ENCODE measurements at places on chromosomes 3 and 15. TPM values are rescaled to one million over a fixed set of nuclear protein-coding genes. Genes with fewer than 3 reads are reported as not detected.

Gene GOLGA8Q
- total RNA-seq: 1.6 TPM

- H3K4me1 ChIP-seq: no peaks in the 10 kb centered on the region
- no peak overlapping the region for H3K27ac ChIP-seq
- peak; percentile 70 for DNase-seq
These were observed 33.4 kb downstream of the APBA2 start for GRCh38 chr15:28919201-28919635.

DNA sequence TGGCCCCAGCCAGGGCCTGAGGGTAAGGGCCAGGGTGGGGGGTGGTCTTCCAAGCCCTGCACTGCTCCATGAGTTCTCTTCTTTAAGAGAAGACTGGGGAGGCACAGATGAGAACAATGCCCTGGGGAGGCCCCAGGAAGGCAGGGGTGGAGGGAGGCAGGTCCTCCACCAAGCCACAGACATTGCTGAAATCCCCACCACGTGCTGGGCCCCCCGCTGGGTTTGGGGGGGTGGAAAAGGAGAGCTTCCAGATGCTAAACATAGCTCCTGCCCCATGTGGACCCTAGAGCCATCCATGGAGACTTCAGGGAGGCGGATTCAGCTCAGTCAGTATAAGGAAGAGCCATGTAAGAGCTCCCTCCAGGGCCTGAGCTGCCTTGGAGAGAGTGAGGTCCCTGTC lies 157.8 kb upstream of the LINGO1 start:
- no peak overlapping the region for H3K27ac ChIP-seq
- no peaks in the 10 kb centered on the region for H3K36me3 ChIP-seq
- H3K4me1 ChIP-seq: no peaks in the 10 kb centered on the region
- H3K27me3 ChIP-seq: no peaks in the 10 kb centered on the region
- no peak for DNase-seq

Gene PGBD4
- total RNA-seq: 1.8 TPM

Gene TICRR
- total RNA-seq: 0.25 TPM

- no peaks in the 10 kb centered on the region for H3K36me3 ChIP-seq
- no peaks in the 10 kb centered on the region for H3K4me1 ChIP-seq
- H3K27me3 ChIP-seq: no peaks in the 10 kb centered on the region
- no peak overlapping the region for H3K27ac ChIP-seq
- no peak overlapping the region for H3K4me3 ChIP-seq
These were observed 789.2 kb downstream of the DIPK2A start for GRCh38 chr3:144760831-144761230.

DNA sequence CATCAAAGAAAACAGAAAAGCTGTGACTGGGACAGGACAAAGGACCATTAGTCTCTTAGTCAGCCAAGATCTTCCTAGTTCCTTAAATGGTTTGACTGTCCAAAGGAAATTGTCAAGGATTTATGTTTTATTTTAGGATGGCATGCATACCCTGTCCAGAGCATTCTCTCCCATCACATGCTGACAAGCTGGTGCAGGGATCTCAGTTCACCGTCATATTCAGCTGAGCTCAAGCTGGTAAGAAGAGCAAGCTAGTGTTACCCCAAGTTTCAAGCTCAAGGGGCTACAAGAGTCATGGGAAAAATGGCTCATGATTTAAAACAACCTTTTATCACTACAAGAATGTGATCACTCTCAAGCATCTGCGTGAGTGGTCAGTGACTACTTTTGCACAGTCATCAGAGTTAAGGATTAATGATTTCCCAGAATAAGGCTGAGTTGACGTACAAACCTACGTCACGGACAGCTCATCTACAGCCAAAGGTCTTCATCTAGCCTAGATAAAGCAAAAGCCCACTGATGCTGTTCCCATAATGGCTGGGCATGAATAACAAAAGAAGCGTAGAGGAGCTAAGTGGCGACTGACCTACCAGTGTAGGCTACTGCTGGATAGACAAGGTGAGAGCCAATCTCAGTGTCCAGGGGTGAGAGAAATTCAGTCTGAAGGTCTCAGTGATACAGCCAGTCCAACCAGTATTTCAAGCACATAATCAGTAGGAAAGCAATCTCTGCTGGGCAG lies 157.5 kb downstream of the GABRB3 start:
- no peaks in the 10 kb centered on the region for H3K27me3 ChIP-seq
- H3K36me3 ChIP-seq: no peaks in the 10 kb centered on the region
- no peak overlapping the region for H3K4me3 ChIP-seq

DNA sequence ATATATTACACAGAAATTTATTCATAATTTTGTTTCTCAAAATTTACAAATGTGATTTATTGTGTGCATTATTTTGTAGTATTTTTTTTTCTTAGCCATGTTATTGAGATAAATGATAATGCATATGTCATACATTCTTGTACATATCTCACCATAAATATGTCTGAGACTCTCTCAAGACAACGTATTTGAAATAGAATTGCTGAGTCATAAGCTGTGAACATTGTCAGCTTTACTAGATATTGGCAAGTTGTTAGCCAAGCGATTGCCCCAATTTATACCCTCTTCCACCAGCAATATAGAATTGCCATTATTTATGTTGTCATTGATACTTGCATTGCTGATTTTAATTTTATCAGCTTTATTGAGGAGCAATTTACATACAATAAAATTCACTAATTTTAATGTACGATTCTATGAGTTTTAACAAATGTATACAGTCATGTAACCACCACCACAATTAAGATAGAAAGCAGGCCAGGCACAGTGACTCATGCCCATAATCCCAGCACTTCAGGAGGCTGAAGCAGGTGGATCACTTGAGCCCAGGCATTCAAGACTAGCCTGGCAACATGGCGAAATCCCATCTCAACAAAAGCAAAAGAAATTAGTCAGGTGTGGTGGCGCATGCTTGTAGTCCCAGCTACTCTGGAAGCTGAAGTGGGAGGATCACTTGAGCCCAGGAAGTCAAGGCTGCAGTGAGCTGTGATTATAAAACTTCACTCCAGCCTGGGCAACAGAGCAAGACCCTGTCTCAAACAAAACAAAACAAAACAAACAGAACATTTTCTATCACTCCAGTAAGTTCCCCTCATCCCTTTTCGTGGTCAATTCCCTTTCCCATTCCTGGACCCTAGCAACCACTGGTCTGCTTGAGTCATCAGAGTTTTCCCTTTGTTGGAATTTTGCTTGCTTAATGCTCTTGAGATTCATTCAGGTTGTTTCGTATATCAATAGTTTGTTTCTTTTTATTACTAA lies 373.1 kb downstream of the MFSD1 start:
- no peaks in the 10 kb centered on the region for H3K4me1 ChIP-seq
- no peak overlapping the region for H3K27ac ChIP-seq
- H3K36me3 ChIP-seq: no peaks in the 10 kb centered on the region
- no peaks in the 10 kb centered on the region for H3K27me3 ChIP-seq

Gene GOLGA6L6
- not detected for total RNA-seq

DNA sequence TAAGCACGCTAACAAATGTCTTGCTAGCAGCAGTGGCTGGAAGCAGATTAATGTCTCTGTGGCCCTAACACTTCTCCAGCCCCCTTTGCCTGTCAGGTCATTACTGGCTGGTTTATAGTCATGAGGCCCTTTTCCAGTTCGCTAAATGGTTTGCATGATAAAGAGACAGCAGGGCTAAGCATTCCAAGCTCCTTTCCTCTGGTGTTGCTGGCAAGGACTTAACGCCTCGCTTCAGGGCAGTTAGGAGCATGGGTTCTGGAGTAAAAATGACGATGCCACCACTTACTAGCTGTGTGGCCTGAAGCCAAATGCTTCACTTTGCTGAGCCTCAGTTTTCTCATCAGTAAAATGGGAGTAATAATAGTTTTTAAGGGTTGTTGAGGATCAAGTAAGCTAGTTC lies 185.9 kb downstream of the MEGF11 start:
- H3K27me3 ChIP-seq: no peaks in the 10 kb centered on the region
- no peak overlapping the region for H3K27ac ChIP-seq
- no peaks in the 10 kb centered on the region for H3K4me1 ChIP-seq
- DNase-seq: no peak

GRCh38 chr3:44495636-44496415 lies 18.4 kb upstream of the ZNF445 start:
- no peak for DNase-seq
- H3K36me3 ChIP-seq: peaks cover 15% of the 10 kb centered on the region
- H3K4me1 ChIP-seq: no peaks in the 10 kb centered on the region
- no peak overlapping the region for H3K4me3 ChIP-seq
- no peak overlapping the region for H3K27ac ChIP-seq

DNA sequence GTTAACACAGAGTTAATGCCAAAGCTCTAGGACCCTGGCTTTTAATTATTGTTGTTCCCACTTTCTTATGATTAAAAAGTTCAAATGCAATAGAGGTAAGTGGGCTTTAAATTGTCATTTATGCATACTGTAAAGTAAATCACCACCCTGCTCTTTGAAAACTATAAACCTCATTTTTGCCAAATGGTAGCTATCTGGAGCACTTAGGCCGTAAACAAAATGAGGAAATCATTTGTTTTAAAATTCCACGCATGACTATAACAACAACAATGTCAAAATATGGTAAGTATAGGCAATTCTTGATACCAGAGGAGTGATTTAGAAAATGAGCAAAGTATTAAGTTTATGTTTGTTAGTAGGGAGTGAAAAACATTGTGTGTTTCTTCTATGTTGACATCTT lies 1.8 kb downstream of the UNC13C start:
- no peak overlapping the region for H3K4me3 ChIP-seq
- no peak for DNase-seq
- H3K36me3 ChIP-seq: no peaks in the 10 kb centered on the region
- peaks cover 3% of the 10 kb centered on the region for H3K27me3 ChIP-seq

GRCh38 chr3:87127281-87127680 lies 99.8 kb upstream of the CHMP2B start:
- H3K27ac ChIP-seq: no peak overlapping the region
- no peaks in the 10 kb centered on the region for H3K4me1 ChIP-seq
- H3K27me3 ChIP-seq: no peaks in the 10 kb centered on the region
- H3K36me3 ChIP-seq: no peaks in the 10 kb centered on the region
- H3K4me3 ChIP-seq: no peak overlapping the region
- no peak for DNase-seq

Gene IFRD2
- total RNA-seq: 78.1 TPM

GRCh38 chr3:51657234-51657633 lies 13.8 kb upstream of the TEX264 start:
- DNase-seq: no peak
- peaks cover 8% of the 10 kb centered on the region for H3K36me3 ChIP-seq
- no peak overlapping the region for H3K27ac ChIP-seq
- H3K4me1 ChIP-seq: no peaks in the 10 kb centered on the region

Data from kidney (tissue), 22 donors.